ENCODE measurements at places on chromosomes 12 and 14.

DNA sequence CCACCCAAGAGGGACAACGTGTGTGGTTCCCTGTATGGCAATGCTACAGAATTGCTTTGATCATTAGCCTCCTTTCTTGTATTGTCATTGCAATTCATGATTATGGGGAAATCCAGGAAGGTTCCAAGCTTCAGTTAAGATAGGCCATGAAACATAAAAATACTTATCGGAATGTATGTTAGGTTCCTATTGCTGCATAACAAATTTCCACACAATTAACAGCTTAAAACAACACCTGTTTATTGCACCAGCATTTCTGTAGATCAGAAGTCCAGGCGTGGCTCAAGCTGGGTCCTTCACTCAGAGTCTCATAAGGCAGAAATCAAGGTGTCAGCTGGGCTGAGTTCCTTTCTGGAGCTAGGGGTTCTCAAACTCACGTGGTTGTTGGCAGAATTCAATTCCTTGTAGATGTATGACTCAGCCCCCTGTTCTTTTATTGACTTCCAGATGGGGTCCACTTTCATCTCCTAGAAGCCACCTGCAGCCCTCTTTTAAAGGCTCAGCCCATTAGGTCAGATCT is 365.6 kb upstream of the TMPO start:
- DNase-seq = no peak

GRCh38 chr12:110270125-110270962 is 10.7 kb upstream of the ATP2A2 start:
- DNase-seq = no peak

DNA sequence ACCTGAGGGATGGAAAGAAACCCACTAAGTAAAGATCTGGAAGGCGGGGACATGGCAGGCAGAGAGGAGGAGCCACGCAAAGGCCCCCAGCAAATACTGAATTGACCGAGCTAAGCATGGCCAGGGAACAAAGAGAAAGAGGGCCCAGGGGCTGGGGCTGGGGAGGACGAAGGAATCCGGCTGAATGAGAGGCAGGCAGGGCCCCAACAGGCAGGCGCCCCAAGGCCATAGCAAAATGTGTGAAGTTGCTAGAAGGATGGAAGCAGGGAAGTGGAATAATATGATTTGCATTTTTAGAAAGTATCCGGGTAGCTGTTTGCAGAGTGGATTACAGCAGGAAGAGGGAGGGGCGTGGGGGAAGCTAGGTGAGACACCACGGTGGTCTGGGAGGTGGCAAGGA is 49.1 kb downstream of the RFLNA start:
- no peak for DNase-seq

DNA sequence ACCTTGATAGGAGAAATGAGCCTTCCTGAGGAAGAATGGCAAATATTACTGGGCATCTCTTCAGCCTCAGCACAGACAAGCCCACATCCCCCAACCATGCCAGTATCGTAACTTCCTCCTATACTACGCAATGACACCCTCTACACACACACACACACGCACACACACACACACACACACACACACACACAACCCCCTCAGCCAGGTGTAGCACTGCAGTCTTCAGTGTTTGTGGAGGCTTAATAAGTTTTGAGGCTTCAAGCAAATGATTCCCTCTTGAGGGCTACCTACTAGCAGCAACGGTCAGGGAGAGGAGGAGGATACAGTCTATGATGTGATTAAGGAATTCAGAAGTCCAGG is 1.6 kb downstream of the DGKA start:
- no peak for DNase-seq

DNA sequence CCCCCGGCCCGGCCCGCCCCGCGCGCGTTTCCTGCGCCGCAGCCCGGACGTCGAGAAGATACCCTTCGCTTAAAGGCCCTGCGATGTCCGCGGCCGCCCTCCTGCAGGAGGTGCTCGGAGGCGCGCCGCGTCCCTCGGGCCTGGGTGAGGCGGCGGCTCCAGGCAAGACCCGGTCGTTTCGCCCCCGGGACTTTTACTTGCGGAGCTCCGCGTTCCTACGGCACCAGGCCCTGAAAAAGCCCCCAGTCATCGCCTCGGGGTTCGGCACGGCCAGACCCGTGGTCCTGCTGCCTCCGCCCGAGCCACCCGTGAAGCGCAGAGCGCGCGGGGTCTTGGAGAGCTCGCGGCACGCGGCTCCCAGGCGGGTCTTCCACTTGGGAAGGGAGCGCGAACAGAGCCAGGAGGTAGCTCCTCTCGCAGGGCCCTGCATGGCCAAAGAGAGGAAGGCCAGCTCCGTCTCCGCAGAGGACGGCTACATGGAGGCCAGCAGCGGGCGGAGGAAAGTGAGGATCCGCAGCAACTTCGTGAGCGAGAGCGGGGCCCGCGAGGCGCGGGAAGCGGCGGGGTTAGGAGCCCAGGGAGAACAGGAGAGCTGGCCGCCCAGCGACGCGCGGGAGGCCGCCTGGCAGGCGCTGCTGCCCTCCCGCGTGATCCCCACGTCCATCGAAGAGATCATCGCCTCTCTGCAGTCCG is 26.9 kb downstream of the TTC6 start:
- peak; percentile 55 for DNase-seq

DNA sequence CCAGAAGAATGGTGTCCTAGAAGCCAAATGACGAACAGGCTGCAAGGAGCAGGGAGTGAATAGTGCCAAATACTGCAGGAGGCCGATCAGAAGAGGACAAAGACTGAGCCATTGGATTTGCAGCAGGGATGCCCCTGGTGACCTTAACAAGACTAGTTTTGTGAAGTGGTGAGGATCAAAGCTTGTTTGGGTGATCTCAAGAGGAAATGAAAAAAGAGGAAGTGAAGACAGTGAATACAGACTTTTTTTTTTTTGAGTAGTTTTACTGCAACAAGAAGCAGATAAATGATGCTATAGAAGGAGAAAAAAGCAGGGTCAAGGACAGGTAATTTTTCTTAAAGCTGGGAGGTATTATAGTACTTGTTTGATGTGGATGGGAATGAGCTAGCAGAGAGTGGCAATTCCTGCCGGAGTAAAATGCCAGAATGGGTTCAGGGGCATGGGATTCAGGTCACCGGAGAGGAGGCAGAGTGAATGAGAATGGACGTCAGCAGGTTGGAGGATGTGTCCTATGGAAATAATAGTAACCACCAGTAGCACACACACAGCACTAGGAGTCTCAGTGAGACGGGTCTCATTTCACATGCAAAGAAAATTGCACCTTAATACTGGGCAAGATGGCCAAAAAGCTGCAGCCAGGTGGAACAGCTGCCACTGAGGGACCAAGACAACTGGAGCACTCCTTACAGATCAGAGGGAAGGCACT is 345.8 kb upstream of the CCDC196 start:
- DNase-seq = no peak

GRCh38 chr12:21677622-21678277 is 20.1 kb upstream of the LDHB start:
- no peak for DNase-seq

- DNase-seq = no peak
Measured at GRCh38 chr14:72165229-72165698, 233.0 kb downstream of the RGS6 start.

DNA sequence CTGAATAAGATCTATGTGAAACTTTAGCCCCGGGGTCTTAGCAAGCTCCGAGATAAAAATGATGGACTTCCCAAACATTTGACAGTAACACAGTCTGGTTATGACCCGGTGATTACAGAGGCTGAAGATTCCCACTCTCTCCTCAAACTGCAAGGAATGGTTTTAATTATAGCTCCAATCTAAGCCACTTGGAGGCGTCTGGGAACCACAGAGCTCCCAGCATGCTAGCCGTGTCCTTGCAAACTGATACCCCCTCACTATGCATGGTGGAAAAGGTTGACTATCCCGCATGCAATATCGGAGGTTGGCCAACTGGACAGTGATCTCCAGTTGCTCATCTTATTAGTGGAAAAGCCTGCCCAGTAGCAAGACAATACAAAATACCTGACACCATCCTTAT is 76.5 kb upstream of the GRIN2B start:
- DNase-seq = no peak

GRCh38 chr12:20368114-20368650 is at the start of gene PDE3A:
Gene PDE3A, plus strand, starts transcription at chr12:20368537. Its CDS starts 748 bp downstream, at chr12:20369285.
- peak; percentile 84 for DNase-seq

DNA sequence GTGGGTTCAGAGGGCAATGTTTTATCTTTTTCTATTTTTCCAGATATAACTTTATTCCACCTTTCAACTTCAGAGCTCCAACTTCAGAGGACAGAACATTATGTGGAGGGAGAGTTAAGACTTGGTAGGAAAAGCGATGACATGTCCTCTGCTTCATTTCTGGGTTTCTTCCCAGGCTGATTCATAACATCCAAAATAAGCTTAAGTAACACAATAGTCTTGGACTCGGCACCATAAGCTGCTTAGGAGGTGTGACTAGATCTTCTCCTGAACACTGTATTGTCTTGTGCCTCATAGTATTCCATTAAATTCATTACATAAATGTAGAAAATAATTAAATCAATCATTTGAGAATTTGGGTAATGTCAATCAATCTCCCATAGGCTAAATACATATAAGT is 95.5 kb upstream of the PDE3A start:
- DNase-seq = no peak

DNA sequence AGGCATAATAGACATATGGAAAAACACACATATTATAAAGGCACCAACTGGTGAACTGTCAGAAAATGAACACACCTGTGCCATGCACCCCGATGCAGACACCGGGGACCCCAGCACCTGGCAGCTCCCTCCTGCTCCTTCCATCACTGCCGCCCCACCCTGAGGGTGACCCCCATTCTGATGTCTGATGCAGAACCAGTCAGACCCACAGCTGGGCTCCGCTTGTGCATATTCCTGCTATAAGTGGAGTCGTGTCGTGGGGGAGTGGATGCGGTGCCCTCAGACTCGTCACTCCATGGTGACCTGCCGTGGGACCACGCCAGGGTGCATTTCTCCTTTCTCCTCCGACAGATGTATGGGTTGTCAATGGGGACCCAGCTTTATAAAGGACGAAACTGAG is 45.7 kb upstream of the MEG3 start:
- DNase-seq = no peak

DNA sequence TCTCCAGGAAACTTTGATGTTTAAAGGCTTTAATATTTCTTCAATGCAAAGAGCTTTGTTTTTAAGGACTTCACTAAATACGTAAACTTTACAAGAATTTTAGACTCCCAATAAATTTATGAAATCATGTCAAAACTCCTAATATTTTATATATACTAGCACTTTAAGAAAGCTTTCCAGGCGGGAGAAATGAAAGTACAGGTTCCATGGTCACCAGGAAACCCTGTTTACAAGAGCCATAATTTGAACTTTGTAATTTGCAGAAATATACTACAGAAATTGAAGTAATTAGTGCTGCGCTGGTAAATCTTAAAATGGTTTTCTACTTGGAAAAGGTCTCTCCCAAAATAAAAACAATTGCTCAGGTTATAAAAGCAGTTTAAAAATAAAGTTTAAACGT is 8.8 kb downstream of the CCDC92 start:
- no peak for DNase-seq

DNA sequence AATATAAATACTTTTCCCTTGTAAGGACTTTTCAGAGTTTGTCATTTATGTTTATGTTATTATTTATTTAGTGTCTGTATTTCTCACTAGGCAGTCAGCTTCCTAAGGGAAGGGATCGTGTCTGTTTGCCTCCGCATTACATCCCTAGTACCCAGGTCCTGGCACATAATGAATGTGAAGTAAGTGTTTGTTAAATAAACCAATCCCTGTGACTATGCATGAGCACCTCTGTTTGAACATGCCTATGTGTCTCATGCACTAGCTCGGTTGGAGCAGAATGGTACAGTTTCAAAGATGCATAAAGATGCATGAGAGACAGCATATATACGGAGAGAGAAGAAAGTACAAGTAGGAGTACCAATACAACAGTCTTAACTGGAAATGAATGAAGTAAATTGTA is 99.3 kb downstream of the KIF21A start:
- DNase-seq = no peak

DNA sequence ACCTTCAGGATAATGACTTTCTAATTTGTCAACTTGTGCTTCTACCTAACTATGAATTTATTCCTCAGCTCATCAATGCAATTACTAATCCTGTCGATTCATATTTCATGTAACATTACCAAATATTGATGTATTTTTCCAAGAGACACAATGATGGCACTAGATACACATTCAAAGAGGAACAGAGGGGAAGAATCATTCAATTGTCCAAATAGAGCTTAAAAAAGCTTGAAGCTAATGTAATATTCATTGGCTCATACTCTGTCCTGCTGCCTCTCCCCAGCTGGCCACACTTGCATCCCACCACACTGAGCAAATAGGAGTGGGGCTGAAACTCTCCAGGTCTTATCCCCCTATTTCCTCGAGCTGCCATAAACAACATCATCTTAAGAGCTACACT is 9.3 kb downstream of the TESPA1 start:
- DNase-seq = no peak

DNA sequence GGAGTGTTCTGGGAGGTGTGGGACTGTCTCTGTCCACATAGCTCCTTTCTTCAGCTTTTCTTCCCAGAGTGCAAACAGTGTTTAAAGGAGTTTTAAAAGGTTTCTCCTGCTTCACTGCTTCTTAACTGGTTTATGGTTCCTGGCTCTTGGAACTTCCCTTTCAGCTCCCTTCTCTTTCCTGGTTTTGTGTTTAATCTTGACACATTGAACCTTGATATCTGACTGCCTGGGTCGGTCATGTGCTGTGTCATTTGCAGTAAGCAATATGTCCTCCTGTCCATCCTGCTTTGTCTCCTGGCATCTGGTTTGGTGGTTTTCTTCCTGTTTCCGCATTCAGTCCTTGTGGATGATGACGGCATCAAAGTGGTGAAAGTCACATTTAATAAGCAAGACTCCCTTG is 2.2 kb downstream of the TMEM106C start:
- no peak for DNase-seq

GRCh38 chr12:32253154-32253790 is 146.1 kb upstream of the FGD4 start:
- DNase-seq = no peak

DNA sequence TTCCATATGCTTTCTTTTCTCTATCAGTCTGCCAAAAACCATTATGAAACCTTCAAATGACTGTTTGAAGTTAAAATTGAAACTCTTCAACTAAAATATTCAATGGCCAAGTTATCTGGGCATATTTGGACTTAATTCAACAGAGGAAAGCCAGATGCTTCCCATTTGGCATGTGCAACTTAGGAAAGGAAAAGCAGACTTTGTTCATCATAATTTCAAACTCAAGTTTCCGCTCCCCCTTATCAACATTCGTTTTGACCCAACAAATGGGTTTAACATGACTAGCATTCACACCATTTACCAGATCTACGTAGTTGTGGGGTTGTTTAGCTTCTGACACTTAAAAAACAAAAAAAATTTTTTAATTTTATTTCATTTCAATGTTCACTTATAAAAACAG is 75.7 kb downstream of the PLEKHG7 start:
- no peak for DNase-seq

- DNase-seq = no peak
Measured at GRCh38 chr14:77314539-77315457, 5.9 kb downstream of the POMT2 start.

- DNase-seq = no peak
Measured at GRCh38 chr12:29499235-29499634, 1.7 kb upstream of the OVCH1 start.

- DNase-seq = no peak
Measured at GRCh38 chr12:47801170-47801903, 18.4 kb downstream of the HDAC7 start.

All from glutamatergic neuron (in vitro differentiated cells).